Suppressor macrophage treated with lipopolysaccharide for 1 hour (primary cell): ENCODE measurements at places on chromosomes 4 and X.

DNA sequence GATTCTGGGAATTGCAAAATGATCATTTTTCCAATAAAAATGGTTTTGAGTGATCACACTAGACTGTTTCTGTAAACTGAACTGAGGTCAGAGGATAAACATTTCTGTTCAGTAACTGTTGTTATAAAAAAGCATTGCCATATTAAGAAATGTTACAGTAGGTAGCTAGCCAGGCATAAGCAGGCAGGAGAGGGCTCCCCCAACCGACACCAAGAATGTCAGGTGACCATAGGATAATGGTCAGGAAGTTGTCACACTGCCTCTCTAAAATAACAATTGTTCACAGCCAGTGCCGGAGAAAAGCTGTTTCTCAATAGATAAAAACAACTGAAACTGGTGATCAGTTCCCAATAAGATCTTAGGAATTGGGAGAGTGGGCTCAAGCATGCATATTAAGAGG, 306.2 kb upstream of the SLIT2 start:
- no peak for DNase-seq

DNA sequence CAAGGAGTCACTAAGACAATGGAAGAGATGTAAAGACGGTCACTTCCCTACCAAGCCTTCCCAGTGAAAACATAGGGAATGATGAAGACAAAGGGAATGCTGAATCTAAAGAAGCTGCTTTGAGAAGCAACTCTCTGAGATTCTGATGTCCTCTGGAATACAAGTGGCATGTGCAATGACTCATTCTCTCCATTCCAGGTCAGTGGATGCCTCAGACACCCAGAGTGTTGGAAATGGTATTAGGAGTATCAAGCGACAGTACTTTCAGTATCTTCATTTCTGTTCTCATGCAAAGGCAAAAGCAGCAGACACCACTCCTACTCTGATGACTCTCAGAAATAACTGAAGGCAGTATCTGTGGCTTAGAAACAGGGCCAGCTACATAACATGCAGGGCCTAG, 102.6 kb downstream of the FSTL5 start:
- no peak for DNase-seq

DNA sequence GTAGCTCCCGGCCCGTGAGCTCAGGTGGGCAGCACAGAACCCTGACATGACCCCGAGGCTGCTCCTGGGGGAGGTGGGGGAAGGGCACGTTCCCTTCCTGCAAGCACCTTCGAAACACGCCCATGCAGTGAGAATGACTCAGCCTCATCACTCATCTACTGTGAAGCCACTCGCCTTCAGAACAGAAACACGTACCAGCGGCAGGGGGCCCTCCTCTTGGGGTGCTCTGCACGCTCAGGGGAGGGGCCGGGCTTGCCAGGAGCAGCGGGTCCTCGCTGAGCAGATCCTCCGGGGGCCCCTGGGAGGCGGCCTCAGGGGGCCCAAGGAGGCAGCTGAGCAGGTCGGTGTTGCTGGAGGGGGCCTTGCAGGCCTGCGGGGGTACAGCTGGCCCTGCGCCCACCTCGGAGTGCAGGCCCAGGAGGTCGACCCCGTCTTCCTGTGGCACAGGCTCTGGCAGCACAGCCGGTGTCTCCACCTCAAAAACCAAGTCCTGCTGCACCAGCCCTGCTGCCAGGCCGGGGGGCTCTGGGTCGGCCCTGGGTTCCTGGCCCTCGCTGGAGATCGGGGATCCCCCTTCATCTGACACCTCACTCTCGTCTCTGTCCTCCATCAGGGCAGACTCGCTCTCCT, 40.9 kb upstream of the CPLX1 start:
- DNase-seq = no peak

DNA sequence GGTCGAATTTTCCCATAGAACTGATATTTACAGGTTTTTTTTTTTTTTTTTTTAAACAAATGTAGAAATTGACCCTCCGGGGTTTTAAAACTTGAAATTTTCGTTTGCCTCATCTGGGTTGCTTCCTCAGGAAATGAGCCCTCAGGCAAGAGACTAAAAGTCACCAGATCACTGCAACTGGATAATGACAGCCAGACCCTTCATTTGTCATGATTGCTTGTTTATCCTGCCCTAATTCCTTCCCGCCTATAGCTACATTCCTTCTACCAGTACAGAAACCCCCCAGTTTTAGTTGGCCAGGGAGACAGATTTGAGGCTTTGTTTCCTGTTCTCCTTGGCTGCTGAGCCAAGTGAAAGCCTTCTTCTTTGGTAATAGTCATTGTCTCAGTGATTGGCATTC, 44.0 kb upstream of the IGFBP7 start:
- peak; percentile 16 for DNase-seq

- DNase-seq = peak; percentile 75
Observed at GRCh38 chr4:73068491-73069337, 802 bp downstream of the COX18 start.

DNA sequence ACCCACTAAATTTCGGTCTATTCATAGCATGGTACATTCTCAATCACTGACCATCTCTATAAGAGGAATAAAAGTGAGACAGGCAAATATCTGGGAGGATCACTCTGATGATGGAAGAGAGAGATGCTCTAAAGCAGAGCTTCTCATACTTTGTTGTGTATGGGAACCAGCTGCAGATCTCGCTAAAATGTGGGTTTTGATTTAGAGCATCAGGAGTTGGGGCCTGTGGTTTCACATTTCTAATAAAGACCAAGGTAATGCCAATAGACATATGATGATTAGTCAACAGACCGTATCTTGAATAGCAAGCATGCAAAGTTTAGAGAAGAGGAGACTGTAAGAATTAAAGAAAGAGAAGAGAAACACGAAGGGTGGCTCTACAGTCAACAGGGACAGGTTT, 107.4 kb upstream of the FTHL17 start:
- no peak for DNase-seq

DNA sequence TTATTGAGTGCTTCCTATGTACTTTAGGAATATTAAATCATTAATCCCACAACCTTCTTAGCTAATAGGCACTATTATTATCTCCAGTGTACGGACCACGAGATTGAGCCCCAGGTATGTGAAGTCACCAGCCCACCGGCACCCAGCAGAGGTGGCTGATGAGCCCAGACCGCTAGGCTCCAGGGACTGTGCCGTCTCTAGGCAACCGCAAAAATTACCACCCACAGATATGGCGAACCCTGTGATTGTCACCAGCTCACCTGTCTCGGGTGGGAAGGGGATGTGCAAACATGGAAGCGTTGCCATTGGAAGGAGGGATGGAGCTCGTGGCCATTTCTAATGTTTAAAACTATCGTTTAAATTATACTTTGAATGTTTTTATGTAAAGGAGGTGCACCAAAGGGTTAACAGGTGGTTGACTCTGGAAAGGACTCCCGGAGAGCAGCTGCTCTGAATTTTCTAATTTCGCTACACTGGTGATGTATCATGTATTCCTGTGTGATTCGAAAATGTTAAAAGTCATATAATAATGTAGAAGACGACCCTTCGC, 21.0 kb upstream of the JAKMIP1 start:
- no peak for DNase-seq

DNA sequence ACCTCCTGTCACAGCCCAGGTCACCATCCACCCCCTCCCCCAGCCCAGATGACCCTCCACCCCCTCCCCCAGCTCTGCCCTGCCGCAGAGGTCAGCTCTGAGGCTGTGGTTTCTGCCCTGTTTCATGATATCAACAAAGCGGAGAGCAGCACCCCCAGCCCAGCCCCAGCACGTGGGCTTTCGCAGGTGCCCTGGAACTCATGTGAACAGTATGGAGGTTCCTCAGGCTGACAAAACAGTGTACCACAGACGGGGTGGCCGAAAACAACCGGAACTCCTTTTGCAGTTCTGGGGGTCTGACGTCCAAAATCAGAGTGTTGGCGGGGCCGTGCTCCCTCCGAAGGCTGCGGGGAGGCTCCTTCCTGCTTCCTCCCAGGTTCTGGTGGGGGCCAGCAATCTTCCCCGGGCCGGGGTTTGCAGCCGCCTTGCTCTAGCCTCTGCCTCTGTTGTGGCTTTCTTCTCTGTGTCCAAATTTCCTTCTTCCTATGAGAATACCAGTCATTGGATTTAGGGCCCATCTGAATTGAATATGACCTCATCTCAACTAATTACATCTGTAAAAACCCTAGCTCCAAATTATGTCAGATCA, 7.9 kb upstream of the PSAPL1 start:
- no peak for DNase-seq

GRCh38 chr4:30460818-30461217, 259.4 kb upstream of the PCDH7 start:
- no peak for DNase-seq

DNA sequence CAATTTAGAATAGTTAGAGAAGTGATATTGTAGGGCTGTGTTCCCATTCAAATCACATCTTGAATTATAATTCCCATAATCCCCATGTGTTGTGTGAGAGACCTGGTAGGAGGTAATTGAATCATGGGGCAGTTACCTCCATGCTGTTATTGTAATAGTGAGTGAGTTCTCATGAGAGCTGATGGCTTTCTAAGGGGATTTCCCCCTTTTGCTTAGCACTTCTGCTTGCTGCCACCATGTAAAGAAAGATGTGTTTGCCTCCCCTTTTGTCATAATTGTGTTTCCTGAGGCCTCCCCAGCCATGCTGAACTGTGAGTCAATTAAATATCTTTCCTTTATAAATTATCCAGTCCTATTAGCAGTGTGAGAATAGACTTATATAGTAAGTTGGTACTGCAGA, 53.2 kb downstream of the LPAR4 start:
- DNase-seq = no peak

GRCh38 chrX:134653835-134654234, 4.4 kb downstream of the PLAC1 start:
- DNase-seq = no peak

- no peak for DNase-seq
Observed at GRCh38 chrX:69038188-69038587, 127.1 kb downstream of the PJA1 start.

DNA sequence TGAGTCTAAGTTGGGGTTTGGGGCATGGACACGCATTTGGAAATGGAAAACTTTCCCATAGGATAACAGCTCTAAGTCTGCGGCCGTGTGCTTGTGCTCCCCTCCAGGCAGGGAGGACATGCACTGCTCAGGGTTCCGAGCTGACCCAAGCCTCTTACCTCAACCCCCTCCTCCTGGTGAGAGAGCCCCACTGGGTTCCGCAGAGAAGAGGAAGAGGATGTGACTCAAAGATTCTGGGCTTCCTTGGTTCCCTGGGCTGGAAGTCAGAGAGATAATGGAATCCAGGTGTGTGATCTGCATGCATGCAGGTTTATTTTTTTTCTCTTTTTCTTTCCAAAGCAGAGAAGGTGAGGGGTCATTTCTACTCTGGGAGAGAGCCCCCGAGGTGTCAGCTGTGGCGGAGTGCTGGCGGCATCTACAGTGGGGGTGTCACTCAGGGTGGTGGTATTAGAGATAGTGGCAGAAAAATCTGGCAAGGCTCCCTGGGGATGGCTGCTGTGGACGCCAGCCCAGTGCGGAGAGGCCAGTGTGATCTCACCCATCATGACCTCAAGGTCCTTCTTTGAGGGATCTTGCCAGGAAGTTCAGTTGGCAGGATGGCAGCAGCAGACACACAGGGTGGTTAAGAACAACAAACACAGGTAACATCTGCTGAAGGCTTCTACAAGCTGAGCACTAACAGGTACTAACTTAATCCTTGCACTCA, 168.7 kb upstream of the HAND2 start:
- no peak for DNase-seq

- no peak for DNase-seq
Observed at GRCh38 chr4:65651751-65652150, 18.5 kb downstream of the EPHA5 start.

GRCh38 chr4:15470128-15470475, 420 bp downstream of the CC2D2A start:
- no peak for DNase-seq

DNA sequence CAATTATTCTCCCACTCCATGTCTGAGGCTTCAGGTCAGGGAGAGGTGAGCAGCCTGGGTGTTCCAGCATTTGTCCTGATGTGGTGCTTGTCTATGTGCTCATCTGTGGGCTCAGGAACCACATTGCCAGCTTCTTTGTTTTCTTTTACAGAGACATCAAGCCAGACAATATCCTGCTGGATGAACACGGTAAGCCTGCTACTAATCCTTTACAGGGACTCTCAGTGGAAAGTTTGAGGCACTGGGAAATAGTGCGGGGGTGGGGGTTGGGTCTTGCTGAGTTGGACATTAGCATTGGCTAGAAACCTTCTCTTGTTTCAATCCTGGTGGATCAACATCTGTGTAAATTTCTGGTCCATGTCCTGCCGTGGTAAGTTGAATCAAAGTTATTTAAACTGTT, 310.3 kb downstream of the EVC2 start:
- DNase-seq = no peak

DNA sequence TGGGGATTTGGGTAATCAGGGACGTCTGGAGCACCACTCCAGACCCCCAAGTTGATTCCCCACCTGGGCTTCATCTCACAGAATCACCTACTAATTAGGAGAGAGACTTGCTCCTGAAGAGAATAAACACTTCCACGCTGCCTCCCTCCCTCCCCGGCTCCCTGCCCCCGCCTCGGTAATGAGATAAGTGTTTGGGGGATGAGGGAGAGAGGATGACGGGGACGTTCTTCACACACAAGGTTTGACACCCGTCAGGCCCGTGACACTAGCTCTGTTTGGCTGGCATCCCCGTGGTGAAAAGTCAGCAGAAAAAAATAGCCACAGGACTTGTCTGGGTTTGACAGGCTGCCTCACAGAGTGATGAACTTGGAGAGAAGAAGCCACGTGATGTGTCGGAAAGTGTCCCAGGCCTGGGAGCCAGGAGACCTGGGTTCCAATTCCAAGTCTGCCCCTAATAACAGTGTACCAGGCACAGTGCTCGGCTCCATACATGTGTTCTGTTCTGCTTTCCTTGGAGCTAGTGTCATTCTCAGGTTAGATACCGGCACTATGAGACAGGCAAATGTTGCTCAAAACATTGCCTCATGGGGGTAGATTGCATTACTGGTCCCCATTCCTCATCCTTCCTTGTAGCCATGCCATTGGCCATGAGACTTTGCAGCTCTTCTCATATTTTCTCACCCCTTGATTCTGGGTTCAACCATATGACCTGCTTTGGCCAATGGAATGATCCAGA, 578.0 kb downstream of the BCOR start:
- DNase-seq = no peak

DNA sequence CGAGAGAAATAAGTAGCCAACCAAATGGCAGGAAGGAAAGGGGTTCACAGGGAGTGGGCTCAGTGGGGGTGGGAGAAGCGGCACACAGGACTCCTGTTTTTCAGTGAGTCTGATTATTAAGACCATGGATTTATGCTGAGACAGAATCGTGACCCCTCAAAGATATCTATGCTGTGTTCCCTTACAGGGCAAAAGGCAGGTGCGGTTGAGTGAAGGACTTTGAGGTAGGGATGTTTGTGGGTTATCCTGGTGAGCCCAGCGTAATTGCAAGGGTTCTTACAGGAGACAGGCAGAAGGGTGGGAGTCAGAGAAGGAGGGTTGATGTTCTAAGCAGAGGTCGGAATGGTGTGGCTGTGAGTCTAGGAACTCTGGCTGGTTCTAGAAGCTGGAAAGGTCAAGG, 73.0 kb downstream of the EVC start:
- DNase-seq = no peak
